Activated CD8-positive, alpha-beta memory T cell treated with anti-CD3 and anti-CD28 coated beads for 4 hours (primary cell): ENCODE measurements at places on chromosomes 6 and 20.

DNA sequence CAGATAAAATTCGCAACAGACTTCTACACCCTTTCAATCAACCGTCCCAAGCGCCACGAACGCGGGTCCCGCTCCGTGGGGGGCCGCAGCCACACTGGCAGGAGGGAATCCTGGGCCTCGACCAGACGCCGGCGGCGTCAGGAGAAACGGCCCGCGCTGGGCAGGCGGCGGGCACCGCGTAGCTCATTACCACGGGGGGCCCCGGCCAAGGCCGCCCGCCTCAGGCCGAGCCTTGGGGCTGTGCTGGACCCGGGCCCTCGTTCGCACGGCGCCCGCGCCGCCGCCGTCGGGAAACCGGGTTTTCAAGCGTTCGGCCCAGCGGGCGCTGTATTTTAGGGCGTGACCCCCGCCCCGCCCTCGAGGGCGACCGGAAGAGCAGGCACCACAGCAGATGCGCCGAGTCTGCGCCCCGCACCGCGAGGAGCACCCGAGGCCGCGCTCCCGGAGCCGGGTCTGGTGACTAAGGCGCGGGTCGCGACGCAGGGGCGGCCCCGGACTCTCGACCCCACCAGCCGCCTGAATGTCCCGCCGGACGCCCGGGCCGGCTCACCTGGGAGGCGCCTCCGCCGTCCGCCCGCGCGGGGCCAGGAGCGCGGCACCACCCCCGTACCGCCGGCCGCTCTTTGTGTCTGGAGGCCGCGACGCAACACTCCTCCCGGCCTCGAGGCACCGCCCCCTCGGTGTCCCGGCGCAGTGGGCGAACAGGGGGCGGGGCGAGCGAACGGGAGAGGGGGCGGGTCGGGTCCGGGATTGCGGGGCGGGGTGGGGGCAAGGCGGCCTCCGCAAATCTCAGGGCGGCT is at the start of gene NINL:
Gene NINL, minus strand, starts transcription at position 627 of the 800 bp plus-strand sequence. CDS start 58,944 bp downstream, outside the sequence.
- DNase-seq, result peak; percentile 16

GRCh38 chr20:38148328-38149102 is 16.6 kb downstream of the TGM2 start:
- no peak for DNase-seq

DNA sequence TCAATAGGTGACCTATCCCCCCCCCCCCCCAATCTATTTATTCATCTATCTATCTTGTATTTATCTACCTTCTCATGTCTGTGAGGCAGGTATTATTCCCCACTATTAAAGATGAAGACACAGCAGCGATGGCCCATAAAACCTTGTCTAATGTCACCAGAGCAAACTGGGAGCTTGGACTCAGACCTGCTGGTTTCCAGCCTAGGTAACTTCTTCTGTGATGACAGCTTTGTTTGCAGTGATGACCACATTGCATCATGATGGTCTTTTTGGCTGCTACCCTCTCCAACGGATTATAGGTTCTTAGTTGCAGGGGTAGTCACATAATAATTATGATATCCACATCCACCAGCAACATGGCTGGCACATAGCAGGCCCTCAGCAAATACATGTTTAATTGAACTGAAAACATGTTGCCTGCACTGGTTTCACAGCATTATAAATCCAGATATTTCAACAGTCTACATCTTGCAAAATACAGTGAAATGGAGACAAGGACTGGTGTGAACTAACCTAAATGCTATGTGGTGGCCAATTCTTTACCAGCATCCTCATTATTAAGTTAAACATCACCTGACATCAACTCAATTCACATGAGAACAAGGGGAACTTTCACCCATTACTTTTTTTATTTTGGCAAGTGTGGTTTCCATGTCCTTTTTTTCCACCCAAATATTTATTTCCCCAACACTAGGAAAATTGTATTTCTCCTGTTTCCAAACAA is 712.5 kb upstream of the NRSN1 start:
- no peak for DNase-seq

- no peak for DNase-seq
These were observed 1.4 kb upstream of the ARMC12 start for GRCh38 chr6:35735452-35735851.

GRCh38 chr6:157083343-157083742 is 240.0 kb downstream of the TMEM242 start:
- DNase-seq, result no peak

- no peak for DNase-seq
These were observed 28.8 kb downstream of the OGFRL1 start for GRCh38 chr6:71317441-71317840.

DNA sequence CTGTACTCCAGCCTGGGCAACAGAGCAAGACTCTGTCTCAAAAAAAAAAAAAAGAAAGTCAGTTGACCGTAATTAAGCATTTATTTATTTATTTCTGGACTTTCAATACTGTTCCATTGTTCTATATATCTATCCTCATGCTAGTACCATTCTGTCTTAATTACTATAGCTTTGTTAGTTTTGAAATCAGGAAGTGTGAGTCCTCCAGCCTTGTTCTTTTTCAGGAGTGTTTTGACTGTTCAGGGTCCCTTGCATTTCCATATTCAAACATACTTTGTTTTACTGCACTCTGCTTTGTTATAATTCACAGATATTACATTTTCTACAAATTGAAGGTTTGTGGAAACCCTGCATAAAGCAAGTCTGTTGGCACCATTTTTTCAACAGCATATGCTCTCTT is 36.7 kb upstream of the ASXL1 start:
- no peak for DNase-seq

- peak; percentile 2 for DNase-seq
These were observed 357.9 kb downstream of the FARS2 start for GRCh38 chr6:5619249-5619648.

DNA sequence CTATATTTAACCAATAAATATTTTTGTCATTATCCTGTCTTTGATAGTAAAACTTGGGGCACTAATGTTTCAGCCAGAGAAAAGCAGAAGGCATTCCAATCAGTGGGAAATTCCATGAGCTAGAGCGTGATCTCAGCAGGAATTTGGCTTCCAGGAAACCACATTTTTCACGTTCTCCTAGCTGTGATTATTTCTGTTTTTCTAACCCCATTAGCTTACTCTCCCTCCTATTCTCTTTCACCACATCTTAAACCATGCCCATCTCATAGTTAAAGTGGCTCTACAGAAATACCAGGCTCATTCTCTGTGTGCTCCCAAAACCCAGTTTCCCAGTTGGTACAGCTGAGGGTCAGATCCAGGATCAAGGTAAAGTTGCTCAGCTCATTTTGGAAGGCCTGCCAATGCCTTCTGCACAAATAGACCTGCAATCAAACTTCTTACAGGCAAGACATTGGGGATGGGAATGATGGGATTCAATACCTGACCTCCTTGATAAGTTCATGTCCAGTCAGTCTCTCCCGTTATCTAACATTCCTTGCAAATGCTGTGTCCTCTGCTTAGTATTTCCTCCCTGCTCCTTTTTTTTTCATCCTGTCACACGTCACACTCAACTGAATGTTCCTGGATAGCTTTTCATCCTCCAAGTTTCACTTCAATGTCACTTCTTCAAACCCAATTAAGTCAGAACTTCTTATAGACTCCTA is 33.1 kb upstream of the TMEM30A start:
- DNase-seq, result no peak

GRCh38 chr6:15502446-15503345 is 160.1 kb downstream of the DTNBP1 start:
- no peak for DNase-seq

DNA sequence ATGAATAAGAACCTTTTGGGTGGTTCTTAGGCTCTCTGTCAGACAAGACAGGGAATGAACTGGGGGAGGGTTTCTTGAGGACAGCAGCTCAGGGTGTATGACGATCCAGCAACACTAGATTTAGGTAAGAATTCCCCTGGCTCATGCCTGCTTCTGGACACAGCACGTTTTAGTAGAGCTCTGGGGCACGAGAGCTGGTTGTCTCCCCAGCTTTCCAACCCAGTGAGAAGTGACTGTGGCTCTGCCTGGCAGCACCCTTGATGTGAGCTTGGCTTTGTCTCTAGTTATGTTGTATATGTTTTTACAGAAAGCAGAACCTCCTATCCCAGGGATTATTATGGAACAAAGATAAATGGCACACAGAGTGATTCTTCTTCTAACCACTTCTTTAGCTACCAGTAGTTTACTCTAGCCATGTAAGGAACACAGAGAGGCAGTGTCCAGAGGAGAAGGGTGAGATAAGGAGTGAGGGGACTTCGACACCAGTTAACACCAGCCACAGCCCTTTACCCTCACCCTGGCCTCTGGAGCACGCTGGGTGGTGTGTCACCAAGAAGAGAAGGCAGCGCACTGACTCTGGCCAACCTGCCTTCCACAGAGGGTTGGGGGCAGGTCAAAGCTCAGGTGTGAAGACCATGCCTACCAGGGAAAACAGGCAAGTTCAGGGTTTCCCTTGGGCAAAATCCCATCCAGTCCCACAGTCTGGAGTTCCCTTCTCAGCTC is 3.9 kb downstream of the APOBEC2 start:
- no peak for DNase-seq

GRCh38 chr20:58570204-58570859 is 55.1 kb upstream of the APCDD1L start:
- no peak for DNase-seq

DNA sequence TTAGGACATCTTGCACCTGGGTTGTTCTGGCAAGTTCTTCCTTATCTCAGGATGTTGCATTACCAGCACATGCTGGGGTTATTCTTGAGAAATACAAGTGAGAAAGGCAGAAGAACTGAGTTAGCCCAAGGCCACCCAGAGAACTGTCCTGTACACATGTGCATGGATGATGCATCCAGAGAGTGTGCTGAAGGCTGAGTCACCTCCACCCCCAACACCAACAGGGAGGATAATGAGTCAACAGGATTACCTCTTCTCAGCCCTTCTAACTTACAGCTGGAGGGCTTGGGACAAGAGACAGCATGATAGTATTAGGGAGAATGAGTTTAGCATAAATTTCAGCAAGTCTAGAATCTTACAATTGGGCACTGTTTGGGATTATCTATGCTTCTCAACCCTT is 8.5 kb downstream of the SCGN start:
- no peak for DNase-seq

DNA sequence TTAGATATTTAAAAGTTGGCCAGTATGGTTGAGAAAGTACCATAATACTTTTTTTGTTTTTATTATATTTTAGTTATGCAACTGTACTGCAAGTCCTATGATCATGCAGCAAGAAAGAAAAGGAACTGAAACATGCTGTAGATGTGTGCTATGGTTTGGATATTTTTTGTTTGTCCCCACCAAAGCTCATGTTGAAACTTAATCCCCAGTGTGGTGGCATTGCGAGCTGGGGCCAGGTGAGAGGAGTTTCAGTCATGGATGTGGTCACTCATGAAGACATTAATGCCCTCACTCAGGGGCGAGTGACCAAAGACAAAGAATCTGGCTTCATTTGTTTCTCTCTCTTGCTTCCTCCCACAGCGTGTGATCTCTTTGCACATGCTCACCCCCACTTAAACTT is 393.9 kb downstream of the PAX1 start:
- DNase-seq, result no peak

DNA sequence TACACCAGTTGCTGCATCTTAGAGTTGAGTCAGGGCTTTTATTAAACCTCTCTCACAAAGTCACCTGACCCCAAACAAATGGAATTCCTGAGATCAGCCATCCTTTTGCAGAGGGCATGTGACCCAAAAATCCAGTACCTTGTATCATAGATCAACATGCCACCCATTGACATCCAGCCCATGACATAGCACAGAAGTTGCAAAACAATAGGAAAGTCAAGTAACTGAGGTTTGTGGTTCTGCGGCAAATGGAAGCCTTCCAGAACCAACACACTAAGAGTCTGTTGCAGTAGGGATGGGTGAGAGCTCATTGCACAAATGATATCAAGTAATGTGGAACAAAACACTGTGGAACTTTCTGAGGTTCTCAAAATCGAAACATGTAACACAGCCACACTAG is 111.2 kb downstream of the PDE7B start:
- DNase-seq, result no peak

- DNase-seq, result no peak
These were observed 66.8 kb upstream of the THEMIS start for GRCh38 chr6:127967708-127968107.

DNA sequence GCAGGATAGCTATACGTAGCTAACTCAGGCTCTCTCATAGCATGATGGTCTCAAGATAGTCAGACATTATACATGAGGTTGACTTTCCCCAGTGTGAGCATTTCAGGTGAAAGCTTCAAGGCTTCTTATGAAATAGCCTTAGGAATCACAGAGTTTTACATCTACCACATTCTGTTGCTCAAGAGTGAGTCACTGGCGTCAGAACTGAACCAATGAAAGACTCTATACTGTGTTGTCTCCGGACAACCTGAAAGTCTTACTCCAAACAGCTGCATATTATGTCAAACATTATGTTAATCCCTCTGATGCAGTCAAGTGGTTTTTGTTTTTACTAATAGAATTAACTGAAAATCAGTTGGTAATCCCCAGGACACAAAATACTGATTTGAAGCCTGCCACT is 79.8 kb upstream of the TRDN start:
- no peak for DNase-seq

DNA sequence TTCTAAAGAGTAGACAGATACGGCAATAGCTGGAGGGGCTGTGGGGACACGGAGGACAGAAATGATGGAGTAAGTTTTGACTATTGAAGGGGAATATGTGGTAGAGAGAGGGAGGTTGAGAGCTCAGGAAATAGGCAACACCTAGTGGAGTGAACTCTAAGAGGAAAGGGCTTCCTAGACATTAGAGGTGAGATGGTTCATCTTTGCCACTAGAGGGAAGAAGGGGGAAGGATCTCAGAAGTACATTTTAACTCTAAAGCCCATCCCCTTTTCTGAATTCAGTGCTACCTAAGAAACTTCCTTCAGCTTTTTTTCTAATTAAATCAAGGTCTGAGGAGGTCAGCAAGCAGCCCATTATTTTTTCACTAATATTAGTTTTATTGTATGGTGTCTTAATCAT is 689.4 kb upstream of the MAP3K7 start:
- no peak for DNase-seq

- DNase-seq, result no peak
These were observed 8.4 kb upstream of the ZBTB24 start for GRCh38 chr6:109491207-109491938.

DNA sequence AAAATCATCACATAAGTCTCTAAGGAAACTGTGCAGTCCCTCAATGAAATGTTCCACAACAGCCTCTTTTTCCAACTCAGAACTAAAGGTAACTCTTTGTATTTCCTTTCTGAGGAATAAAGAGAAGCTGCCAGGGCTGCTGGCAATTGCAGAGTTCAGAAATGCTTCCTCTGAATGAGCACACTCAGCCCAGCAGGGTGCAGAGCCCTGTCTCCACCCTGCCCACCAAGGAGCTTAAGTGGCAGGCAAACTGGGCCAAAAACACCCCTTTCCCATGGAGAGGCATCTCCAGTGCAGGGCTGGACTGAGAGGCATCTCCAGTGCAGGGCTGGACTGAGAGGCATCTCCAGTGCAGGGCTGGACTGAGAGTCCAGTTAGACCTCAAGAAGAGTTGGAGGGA is 255.4 kb downstream of the GMPR start:
- no peak for DNase-seq

GRCh38 chr20:36686504-36686903 is 40.5 kb upstream of the SLA2 start:
- DNase-seq, result no peak

- DNase-seq, result no peak
These were observed 136.2 kb upstream of the STMND1 start for GRCh38 chr6:16965689-16966088.

GRCh38 chr6:14713008-14713960 is 532.6 kb upstream of the JARID2 start:
- no peak for DNase-seq
